ENCODE measurements at places on chromosomes 13 and 19.

DNA sequence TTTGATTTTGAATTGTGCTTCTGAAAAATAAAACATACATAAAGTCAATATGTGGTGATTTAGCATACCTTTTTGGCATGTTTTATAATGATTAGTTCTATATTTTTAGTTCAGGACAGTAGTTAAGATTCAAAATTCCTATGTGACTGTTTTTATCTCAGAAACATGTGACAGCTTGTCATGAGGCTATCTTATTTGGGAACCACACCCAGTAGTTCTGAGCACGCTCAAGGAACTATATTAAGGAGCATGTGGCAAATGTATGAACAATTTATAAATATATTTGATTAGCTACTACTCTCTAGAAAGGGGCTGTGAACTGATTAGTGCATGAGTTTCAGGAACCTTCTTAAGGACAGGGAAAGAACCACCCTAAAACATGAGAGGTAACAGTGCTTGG lies 38.8 kb downstream of the FGF9 start:
- no peak for DNase-seq

- DNase-seq, result no peak
Measured at GRCh38 chr13:100811024-100811865, 136.7 kb upstream of the TMTC4 start.

DNA sequence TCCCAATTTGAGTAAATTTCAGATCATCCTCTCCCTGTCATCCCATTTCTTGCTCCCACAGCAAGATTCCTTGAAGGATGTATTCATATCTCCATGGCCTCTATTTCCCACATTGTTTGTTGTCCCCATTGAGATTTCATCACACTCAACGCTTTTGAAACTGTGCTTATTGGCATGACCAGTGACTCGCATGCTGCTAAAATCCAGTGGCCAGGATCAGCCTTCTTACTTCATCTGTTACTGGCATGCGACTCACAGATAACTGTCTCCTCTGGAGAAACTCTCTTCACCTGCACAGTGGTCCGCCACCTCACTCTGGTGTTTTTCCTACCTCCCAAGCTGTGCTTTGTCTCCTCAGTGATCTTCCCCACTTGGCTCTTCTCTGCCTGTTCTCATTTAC lies 95.8 kb downstream of the WASF3 start:
- no peak for DNase-seq

- peak; percentile 88 for DNase-seq
Measured at GRCh38 chr19:44587963-44588770, 25.2 kb upstream of the IGSF23 start.

GRCh38 chr19:55197528-55197927 lies 11.8 kb downstream of the PTPRH start:
- no peak for DNase-seq

DNA sequence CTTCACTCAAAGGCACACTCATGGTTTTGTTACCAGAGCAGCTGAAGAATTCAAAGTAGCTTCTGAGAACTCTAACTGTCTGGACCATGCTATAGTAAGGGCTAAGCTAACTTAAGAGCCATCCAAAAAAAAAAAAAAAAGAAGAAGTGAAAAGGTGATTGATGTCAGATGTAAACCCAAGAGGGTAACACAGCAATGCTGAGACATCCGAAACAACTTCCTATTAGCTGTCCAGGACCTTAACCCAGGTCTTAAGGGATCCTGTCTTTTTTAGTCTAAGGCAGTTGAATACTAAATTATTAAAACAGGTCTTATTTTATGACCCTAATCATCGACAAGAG lies 11.2 kb upstream of the RAB20 start:
- no peak for DNase-seq

- no peak for DNase-seq
Measured at GRCh38 chr19:21410166-21410565, 13.2 kb downstream of the ZNF493 start.

GRCh38 chr13:61253105-61253877 lies 162.4 kb downstream of the PCDH20 start:
- no peak for DNase-seq

GRCh38 chr13:112450904-112451240 lies 74.7 kb downstream of the SPACA7 start:
- no peak for DNase-seq

GRCh38 chr19:7500811-7501450 lies 12.1 kb upstream of the PEX11G start:
- DNase-seq, result no peak

DNA sequence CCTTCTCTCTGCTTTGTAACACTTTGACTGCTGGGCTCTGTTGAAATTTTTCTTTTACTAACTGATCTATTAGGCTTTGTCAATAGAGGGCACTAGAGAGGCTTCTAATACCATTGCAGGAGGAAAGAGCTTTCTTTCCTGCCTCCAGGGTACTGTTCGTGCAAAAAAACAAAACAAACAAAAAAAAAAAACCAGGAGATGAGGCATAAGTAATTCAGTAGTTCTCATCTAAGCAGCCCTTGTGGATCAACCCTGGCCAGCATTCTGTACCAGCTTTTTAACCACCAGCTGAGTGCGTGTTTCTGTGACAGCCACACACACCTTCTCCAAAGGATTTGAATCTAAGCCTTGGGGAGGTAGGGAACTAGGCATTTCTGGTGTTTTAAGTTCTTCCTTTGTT lies 1707.6 kb upstream of the SLC10A2 start:
- DNase-seq, result no peak

- DNase-seq, result no peak
Measured at GRCh38 chr19:45293682-45294081, 29.0 kb downstream of the CKM start.
